MV-4-11 (cell line): ENCODE measurements at places on chromosomes 4 and X.

DNA sequence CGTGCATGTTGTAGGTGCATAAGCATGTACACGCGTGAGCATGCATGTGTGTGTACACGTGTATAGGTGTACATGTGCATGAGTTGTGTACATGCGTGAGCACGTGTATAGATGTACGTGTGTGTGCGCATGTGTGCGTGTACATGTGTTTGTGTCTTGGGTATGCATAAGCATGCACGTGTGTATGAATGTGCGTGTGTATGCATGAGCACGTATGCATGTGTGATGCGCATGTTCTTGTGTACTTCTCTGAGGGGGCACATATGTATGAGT is 9.0 kb downstream of the NAT8L start:
- DNase-seq = no peak

- DNase-seq = no peak
These were observed 26.4 kb upstream of the TTC29 start for GRCh38 chr4:146972036-146972435.

DNA sequence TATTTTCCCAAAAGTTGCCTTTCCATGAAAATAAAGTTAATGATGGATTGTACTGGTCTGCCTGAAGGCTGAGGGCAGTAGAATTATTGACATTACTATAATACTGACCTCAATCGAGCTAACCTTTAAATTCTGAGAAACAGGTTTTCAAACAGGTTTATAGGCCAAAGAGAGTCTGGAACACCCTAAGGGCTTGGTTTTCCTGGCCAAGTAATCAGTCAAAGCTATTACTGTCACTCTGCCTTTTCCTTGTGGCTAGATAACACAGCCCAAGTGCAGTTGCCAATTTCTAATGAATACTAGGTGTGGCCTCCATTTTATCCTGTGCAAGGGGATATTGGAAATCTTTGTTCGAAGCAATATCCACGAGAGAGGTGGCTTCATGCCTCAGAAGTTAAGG is 75.2 kb downstream of the INTS12 start:
- DNase-seq = no peak

DNA sequence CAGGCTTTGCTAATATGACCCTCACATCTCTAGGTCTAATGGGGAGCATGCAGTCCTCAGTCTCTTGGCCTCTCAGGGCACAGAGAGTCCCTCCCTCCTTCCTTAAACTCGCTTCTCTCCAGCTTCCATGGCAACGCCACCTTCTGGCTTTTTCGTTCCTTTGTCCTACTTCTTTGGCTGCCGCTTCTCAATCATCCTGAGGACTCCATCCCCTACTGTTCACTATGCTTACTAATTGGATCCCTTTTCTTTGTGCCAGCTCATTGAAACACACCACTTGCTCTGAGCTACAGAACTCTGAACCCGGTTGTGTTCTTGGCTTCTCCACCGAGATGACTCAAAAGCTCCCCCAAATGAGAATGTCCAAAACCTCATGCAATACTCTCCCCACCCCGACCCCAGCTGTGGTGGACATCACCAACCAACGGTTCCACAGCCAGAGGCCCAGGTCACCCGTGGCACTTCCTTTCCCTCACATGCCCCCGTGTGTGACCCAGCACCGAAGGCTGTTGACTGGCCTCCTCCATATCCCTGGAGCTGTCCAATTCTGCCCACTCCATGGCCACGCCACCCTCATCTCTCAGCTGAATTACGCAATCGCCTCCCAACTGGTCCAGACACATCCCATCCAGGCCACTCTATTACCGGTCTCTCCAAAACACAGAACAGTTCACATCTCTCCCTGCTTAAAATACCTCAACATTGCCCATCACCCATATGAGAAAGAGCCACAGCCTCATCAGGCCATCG is 34.7 kb downstream of the CRMP1 start:
- no peak for DNase-seq

DNA sequence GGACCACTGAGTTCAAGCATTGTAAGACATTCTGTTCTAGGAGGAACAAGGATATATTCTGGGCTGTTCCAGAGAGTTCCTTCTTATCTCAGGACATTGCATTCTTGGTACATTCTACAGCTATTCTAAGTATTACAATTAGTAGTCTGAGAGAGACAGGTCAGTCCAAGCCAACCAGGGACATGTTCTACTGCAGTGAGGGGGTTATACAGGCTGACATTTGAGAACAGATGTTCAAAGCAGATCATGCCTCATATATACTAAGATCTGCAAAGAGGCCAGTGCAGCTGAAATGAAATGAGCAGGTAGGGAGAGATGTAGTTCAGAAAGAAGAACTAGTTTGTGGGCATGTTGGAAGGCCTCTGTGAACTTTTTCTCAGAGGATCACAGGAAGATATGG is 142.0 kb downstream of the CENPC start:
- no peak for DNase-seq

- DNase-seq = peak; percentile 97
These were observed 92.0 kb downstream of the NFKB1 start for GRCh38 chr4:102593147-102593546.

DNA sequence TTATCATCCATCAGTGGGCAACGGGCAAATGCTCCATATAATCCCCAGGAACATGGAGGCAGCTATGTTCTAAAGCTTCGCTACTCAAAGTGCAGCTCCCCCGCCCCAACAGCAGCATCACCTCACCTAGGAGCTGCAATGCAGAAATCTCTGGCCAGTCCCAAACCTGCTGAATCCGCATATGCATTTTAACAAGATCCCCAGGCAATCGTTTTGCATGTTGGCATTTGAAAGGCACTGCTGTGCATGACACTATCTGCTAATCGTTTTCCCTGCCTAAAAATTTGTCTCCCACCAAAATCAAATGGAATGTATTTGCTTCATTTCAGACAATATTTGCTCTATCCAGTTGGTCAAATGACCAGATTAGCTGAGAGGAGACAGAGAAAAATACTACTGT is 15.2 kb downstream of the ADGRG2 start:
- DNase-seq = no peak

GRCh38 chr4:151801547-151802516 is 41.0 kb upstream of the GATB start:
- peak; percentile 56 for DNase-seq

DNA sequence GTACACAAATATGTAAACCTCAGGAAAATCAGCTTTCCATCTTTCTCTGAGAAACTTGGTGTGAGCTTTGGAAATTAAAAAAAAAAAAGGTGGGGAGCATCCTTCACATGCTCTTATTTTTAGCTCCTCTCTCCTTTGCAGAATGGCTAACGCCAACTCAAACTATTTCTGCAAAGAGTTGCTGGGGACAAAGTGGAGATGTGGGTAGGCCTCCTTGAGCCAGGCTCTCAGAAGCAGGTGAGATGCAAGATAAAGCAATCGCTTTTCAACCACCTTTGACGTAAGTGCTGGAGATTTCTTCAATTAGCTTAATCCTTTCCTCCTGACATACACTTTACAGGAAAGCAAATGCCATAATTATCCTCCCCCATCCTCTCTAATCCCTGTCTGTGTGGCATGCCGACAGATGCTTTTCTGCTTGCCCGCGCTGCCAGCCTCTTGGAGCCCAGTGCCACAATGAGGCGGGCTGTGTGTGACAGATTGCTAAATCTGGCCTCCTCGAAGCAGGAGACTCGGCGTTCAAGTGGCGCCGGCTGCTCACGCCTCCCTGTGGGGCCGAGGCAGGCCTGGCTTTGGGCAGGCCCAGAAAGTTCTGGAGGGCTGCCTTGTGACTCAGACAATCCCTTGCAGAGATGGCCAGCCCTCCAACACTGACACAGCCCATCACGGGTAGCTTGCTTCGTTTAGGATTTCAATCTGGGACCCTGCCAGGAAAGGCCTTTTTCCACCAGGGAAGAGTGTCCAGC is 64.9 kb upstream of the SOD3 start:
- no peak for DNase-seq

GRCh38 chr4:68401231-68401630 is 46.0 kb upstream of the TMPRSS11E start:
- no peak for DNase-seq

- no peak for DNase-seq
These were observed 694.1 kb upstream of the ADGRL3 start for GRCh38 chr4:60506061-60506460.

DNA sequence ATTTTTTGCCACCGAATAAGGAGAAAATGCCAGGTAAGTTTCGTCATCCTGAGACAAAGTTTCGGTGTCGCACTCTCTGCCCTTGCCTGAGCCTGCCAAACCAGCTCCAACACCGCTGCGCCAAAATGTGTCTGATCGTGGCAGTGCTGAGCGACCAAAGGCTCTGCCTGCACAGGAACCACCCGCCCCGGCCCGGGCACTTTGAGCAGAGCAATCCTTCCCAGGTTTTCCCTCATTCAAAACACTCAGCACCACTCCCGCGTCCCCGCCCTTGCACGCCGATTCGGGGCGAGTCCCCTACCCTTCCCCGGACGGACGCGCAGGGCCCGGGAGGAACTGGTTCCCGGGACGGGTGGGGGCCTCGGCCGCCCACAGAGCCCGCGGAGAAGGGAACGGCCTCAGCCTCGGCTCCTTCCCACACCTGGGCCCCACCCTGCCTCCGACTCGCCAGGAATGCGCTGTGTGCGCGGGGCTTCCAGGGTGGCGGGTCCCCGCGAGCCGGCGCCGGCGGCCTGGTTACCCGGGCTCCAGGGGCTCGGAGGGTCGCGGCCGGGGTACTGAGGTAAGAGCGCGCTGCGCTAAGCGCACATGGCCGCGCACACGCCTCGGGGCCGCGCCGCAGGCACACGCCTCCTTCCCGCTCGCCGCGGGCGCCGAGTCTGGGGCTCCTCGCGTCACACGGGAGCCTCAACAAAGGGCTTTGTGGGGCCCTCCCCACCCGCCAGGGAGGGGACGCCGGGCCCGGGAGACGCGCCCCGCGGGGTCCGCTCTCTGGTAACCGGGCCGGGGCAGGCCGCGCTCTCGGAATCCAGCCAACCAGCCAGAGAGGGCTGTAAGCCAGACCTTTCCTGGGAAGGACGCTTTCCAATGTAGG is at the start of gene C4orf36:
C4orf36 (minus strand) TSS at position 661 of the 874 bp plus-strand sequence. CDS start 902 bp downstream, outside the sequence.
- peak; percentile 23 for DNase-seq

- no peak for DNase-seq
These were observed 119.7 kb upstream of the PCDH7 start for GRCh38 chr4:30600246-30601017.

GRCh38 chr4:166049036-166049435 is 176.0 kb downstream of the TLL1 start:
- DNase-seq = no peak

- no peak for DNase-seq
These were observed 210.8 kb upstream of the TEX13C start for GRCh38 chrX:125108921-125109320.

GRCh38 chrX:110162131-110162530 is 155.8 kb downstream of the AMMECR1 start:
- no peak for DNase-seq

DNA sequence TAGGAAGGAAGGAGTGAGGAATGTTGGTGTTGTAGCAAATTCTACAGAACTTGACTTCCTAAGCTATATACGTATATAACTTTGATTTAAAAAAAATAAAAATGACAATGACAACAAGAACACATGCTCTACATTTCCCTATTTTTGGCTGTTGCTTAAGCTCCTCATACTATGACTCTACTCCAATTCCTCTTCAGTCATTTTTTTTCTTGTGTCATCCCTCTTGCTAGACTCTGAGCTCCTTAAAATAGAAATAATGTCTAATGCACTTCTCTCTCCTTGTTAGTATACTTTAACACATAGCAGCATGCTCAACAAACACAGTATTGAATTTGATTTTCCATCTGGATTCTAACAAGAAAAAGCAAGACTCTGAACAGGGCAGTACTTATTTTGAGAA is 144.0 kb downstream of the HDX start:
- DNase-seq = no peak

GRCh38 chrX:118795528-118796280 is 27.9 kb upstream of the ZCCHC12 start:
- no peak for DNase-seq

GRCh38 chrX:70007946-70008345 is 41.8 kb downstream of the AWAT2 start:
- no peak for DNase-seq

- peak; percentile 2 for DNase-seq
These were observed 677 bp downstream of the PTPN13 start for GRCh38 chr4:86594559-86595425.

DNA sequence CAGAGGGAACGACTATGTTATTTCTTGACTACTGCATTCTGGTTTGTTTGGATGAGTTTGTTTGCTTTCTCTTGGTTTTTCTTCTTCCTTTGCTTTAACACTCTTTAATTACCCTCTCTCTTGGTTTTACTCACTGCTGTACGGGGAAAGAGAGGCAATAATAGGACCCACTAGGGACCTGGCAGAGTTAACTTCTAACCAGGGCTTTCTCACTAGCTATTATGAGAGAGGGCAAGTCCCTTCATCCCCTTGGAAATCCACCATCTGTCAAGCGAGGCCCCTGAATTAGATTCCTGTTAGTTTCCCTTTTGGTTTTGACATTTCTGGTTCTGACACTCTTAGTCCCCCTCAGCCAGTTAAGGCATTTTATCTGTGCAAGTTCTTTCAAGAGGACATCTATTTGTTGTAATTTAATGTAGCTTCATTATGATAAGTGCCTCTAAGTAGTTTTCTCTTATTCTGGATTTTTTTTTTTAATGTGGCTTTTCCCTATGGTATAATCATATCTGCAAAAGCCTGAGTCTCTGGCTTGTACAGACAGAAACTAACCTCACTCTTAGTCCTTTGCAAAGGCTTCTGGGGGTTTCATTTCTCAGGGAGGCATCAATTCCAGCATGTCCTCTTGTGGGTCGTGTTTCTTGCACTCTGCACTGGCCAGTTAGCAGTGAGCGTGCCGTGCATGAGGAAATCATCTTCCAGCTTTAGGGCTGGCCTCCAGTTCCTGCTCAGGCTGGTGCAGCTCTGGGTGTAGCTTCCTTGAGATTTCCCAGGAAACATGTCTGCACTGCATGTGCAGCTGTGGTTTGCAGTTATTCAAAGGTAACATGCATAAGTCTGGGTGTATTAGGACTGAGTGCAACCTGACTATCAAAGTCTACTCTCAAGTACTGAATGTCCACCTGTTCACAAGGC is 221.3 kb downstream of the STIM2 start:
- DNase-seq = peak; percentile 9

DNA sequence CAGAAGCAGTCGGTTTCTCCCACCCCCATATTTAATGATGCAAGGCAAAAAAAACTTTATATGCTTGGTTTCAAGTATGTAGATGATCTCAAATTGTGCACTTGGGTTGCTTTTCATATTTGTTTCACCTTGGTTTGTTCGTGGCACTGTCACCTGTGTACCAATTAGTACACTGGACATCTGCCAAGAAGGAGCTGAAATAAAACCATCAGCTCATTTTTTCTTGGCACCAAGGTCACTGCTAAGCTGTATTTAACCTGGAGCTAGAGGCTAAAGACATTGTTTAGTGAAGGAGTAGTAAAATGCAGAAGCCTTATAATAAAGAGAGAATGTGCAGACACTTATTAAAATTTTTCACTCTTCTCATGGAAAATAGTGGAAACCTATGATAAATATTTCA is 430.8 kb downstream of the ARHGAP24 start:
- DNase-seq = no peak

GRCh38 chrX:8847360-8847759 is 46.2 kb upstream of the FAM9A start:
- DNase-seq = no peak

GRCh38 chr4:181569553-181569952 is 673.6 kb upstream of the TENM3 start:
- peak; percentile 24 for DNase-seq
